ENCODE measurements at places on chromosomes 3 and 15.

DNA sequence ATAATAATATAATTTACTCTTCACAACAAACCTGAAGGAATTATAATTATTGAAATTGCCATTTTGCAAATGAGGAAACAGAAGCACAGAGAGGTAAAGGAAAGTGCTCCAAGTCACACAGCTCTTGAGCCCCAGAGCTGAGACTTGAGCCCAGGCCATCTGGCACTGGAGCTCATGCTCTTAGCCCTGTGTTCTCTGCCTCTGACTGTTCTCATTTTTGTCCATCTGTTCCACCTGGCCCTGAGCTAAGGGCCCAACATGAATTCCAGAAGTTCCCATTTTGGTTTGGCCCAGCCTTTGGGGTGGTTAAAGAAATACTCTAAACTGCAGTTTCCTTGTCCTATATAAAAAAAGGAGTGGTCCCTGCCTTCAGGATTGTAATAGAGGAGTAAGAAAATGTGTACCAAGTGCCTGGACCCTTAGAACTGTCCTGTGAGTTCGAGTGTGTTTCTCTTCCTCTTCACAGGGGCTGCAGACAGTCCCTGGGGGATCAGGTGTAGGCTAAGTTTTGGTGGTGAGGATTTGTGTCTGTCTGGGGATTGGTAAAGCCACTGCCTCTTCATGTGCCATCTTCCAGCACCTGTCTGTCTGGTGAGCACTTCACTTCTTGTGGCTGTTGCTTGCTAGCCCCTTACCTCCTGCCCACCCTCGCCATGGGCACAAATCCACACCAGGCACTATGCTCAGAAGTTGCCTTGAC, 91.8 kb downstream of the DNAJB8 start:
- DNase-seq = no peak

DNA sequence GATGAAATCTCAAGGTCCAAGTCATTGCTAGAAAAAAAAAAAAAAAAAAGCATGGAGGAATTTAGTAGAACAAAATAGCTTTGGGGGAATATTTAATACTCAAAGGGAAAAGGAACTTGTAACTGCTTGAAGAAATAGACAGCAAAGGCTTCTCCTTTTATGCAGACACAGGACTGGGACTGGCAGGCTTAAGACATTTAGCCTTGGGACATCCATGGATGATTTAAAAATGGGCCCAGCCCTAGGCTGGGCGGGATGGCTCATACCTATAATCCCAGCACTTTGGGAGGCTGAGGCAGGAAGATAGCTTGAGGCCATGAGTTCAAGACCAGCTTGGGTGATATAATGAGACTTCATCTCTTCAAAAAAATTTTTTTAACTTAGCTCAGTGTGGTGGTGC, 19.8 kb downstream of the RPSA start:
- no peak for DNase-seq

DNA sequence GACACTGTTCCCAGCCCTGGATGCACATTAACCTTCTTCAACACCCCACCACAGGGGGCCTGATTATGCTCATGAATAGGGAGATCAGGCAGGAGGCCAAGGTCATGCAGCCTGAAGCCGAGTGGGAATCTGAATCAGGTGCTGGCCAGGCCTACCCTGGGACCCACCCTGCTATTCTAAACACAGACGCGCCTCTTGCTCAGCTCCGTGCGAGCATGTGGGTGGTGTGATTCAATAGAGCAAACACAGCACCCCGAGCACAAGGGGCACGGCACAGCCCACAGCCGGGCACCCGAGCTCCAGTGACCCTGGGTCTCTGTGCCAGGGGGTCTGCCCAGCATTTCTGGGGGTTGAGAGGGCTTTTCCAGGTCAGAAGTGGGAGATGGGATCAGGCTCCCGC, 24.6 kb upstream of the GRIP2 start:
- DNase-seq = no peak

DNA sequence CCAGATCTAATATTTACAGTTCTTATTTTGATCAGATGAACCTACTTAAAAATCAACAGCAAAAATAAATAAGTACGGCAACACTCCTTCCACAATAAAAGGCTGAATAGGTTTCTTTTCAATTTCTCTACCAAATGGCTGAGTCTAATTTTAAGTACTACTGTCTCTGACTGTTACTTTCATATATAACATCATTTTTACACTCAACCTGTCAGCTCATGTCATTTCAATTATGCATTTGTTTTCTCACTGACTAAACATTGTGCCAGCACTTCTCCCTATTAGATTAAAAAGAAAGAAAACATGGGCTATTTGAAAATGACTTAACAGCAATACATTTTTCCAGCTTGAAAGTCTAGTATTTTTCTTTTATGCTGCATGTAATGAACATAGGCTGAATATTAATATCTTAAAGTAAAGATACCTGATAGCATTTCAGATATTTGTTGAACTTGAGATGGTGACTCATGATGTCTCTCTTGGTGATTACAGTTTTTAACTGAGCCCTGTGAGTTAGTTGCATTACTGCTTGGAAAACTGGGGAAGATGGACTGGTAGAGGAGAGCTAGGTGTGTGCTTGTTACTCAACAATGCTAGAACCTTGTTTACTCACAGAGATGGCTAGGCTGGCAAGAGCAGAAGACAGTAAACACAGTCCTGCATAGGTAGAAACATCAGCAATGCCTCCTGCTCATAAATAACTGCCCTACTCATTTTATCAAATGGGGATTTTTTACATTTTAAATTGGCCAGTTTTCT, 73.9 kb downstream of the PEX5L start:
- DNase-seq = no peak

- no peak for DNase-seq
Observed at GRCh38 chr3:4765212-4765611, 214.0 kb upstream of the BHLHE40 start.

DNA sequence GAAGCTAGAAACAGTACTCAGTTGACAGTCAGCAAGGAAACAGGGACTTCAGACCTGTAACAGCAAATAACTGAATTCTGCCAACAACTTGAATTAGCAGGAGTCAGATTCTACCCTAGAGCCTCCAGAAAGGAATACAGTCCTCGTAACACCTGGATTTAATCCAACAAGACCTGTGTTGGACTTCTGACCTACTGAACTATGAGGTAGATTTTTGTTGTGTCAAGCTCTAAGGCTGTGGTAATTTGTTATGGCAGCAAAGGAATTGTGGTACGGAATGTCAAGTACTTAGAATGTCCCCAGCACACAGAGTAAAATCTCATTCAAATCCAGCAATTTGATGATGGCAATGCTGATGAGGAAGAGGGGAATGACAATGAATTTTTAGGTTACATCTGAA, 234.1 kb downstream of the LRRN1 start:
- DNase-seq = no peak

GRCh38 chr3:52503788-52504424, 8.8 kb downstream of the STAB1 start:
- DNase-seq = no peak

All from CD4-positive, alpha-beta T cell (primary cell).